Effector memory CD4-positive, alpha-beta T cell (primary cell): ENCODE measurements at places on chromosomes 7 and 10.
A peak's percentile ranks its signal among the peaks of the same experiment; 100 is the strongest.

GRCh38 chr10:29473406-29474100, 161.2 kb downstream of the SVIL start:
- no peak for DNase-seq

GRCh38 chr7:76211216-76211615, 9.5 kb downstream of the SRRM3 start:
- no peak for DNase-seq

- DNase-seq: no peak
These were observed 38.5 kb downstream of the MCU start for GRCh38 chr10:72730479-72730878.

- no peak for DNase-seq
These were observed 537.4 kb upstream of the PHF14 start for GRCh38 chr7:10436302-10436701.

DNA sequence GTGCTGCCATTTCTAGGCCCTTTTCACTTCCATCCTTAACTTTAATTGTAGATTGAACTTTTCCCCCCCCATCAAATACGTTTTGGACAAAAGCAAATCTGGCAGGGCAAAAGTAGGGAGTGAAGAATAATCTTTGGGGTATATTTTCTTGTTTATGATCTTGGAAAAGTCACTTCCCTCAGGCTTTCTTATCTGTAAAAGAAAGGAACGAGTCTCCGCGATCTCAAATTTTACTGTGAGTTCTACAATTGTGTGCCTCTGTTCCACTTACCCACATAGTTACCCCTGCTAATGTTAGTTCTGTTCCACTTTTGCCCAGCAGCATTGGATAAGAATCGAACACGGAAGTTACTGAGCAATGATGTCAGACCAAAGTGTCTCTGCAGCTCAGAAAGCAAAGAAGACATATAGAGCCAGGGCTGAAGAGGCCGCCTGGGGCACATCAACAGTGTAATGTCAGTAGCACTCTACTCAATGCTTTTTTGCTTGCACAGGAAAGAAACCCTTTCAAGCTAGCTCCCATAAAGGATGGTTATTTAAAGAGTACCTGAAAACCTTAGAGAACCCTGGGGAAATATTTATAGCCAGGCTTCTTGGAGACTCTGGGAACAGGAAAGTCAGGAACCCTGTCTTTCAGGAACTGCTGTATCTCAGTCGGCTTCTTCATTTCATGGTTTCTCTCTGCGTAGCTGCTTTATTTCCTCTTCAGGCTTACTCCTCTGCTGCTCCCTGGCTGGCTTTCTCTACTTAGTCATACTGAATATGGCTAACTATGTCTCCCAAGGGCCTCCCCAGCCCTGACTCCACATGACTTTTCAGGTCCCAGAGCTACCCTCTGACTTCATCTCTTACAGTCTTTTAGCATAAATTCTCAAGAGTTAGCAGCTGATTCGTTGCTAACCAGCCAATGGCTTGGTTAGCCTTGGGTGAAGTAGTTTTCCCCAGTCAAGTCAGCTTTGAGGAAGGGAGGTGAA, 123.7 kb upstream of the FAM3C start:
- no peak for DNase-seq

DNA sequence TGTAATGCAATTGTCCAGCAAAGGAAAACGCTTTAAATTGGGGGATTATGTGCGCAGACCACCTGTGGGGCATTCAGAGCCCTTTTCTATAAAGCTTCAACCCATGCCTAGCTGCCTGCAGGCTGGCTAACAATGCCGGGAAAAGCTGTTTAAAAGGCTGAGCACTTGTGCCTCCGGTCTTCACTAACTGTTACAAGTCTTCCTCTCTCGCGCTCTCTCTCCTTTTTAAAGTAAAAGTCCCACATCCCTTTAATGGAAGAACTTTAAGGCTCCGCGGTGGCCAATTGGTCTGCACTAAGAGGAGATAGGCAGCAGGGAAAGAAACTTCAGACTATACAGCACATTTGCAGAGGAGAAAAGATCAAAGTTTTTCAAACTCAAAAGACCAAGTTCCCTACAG, 4.6 kb downstream of the FZD8 start:
- DNase-seq: no peak

DNA sequence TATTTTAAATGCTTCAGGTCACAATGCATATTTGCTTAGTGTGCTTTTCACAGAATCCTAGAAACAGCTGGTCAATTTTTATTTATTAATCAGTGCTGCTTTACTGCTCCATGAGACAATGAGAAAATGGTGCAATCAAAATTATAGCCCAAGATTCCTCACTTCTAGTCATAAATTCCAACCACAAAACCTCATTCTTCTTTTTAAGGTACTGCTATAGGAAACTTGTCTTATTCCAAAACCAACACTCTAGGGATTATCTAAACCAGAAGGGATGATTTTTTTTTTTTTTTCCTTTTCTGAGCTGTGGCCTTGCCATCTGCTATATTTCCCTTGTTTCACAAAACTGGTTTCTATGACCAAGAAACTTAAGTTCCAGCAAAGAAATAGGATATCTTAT, 64.0 kb upstream of the SEMA3A start:
- no peak for DNase-seq

GRCh38 chr7:27189997-27190748, 5.1 kb upstream of the HOXA11 start:
- no peak for DNase-seq

GRCh38 chr10:132616170-132616995, 78.8 kb downstream of the INPP5A start:
- DNase-seq: peak; percentile 52

- DNase-seq: no peak
These were observed 39.0 kb downstream of the POR start for GRCh38 chr7:75953931-75954330.

- DNase-seq: no peak
These were observed 27.1 kb downstream of the PARP12 start for GRCh38 chr7:140035400-140036223.

GRCh38 chr7:66896441-66896840, 24.6 kb upstream of the TMEM248 start:
- no peak for DNase-seq

DNA sequence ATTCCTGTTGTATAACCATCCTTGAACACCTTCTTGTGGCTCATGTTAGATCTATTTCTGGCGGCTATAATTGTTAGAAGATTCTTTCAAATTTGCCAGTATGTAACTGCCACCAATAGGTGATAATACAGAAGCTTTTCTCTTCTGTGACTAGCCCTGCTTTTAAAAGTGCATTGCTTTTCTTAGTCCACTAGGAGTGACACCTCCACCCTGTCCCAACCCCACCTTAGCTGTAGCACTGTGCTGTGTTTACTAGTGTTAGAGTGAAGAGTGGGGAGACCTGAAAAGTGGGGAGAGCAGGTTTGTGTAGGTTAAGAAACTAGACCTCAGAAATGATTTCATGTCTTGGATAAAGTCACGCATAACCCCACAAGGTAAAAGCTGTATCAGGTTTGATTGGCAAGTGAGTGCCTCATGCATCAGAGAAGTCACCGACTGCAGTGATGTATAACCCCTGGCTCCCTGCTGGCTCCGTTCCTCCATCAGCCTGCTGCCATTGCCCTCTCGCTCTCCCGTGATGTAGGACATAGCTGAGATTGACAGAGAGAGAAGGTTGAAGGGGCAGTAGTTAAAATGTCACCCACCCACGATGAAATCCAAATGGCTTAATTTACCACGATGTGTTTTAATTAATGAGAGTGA, 12.5 kb downstream of the NPVF start:
- DNase-seq: no peak

DNA sequence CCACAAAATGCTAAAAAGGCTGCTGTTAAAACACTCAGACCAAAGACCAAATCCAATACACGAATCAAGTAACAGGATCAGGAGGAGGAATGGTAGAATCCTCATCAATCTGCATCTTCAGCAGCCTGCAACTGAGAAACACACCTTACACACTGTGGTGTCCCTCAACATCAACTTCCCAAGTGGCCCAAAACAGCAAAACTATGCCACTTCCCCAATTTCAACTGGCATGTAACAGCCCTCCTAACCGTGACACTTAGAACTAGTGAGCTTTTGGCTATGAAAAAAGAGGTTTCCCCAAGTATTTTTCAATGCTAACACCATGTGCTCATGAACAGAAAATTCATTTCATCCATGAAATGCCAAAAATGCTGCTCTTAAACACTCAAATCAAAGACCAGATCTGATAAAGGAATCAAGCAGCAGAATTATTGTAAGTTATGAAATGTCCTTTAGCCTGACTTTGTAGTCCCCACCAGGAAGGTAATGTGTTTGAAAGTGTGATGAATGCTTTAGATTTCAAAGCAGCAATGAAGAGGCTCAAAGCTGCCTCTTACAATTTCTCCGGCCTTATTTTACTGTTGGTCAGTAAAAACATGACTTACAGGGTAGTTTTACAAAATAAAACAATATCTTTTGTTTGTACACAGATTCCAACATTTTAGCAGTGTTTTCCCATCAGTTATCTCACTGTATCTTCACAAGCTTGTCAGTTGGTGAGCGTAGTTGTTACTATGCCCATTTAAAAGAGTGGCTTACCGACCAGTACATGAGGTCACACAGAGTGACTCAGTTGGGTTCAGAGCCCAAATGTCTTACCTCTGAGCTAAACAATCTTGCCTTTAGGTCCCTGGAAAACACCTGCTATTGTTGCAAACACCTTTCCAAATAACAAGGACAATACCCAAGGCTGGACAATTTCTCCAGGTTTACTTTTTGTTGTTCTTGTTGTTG, 65.7 kb upstream of the ASAH2 start:
- DNase-seq: no peak

GRCh38 chr7:73557397-73558257, at the start of gene BCL7B:
BCL7B (minus strand) TSS chr7:73557690; CDS start chr7:73557578, 112 bp downstream.
- DNase-seq: peak; percentile 68

DNA sequence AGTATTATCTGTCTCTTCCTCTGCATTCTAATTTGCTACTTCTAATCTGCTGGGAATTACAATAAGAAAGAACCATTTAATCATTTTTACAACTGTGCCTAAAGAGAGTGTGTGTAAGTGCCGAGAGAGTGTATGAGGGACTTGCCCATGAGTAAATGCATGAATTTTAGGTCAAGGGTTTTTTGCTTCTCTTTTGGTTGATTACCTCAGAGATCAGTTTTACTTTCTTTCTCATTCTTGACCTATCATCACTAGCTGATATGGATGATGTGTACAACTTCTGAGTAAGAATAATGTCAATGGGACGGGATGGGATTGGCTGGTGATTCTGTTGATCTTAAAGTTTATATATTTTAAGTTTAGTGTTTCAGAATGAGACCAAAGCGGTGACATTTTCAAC, 47.8 kb downstream of the IKZF1 start:
- no peak for DNase-seq

DNA sequence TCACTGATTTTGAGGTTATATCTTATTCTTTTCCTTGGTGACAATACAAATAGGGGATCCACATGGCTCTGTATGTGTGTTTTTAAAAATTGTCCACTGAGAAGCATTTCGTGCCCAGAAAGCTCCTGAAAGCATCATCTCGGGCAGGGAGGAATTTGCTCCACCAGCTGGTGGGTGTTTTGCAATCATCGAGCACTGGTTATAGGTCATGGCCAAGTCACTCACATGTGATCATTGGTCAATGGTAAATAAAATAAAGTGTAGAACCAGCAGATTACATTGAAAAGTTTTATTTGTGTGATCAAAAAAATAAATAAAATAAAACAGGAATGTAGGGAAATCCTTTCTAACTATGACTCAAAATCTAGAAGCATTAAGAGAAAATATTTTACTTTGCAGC, 23.0 kb upstream of the SNX13 start:
- DNase-seq: no peak
